ENCODE measurements at places on chromosomes 12 and 14.

- H3K4me1 ChIP-seq: no peaks in the 10 kb centered on the region
- no peak overlapping the region for H3K4me3 ChIP-seq
- no peak overlapping the region for H3K27ac ChIP-seq
- no peaks in the 10 kb centered on the region for H3K36me3 ChIP-seq
- H3K27me3 ChIP-seq: peaks cover 34% of the 10 kb centered on the region
Measured at GRCh38 chr14:51333901-51334521, 94.0 kb downstream of the TMX1 start.

DNA sequence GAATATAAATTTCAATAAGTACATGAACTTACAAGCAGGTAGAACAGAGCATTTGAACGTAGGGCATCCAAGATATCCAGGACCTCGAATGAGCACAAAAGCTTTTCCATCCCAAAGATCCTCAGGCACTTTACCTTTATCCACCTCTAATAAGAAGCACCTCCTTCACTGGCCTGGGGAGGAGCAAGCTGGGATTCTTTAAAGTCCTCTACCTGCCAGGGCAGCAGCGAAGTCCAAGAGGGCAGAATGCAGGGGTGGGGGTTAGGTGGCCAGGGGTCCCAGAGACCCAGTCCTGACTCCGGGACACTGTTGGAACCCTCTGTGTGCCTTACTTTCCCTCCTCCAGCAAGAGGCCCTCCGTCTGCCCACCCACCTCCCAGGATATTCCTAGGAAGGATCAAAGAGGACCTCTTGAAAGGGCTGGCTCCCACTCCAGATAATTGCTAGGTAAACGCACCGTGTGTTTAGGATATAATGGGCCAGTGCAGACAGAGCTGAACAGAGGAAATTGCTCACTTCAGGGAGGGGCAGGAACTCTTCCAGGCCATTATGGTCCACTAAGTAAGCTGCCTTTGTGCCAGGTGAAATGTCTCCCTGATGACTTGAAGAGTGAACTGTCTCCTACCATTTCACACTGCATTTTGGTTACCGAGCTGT is 68.1 kb downstream of the TTC9 start:
- H3K4me1 ChIP-seq: no peaks in the 10 kb centered on the region
- peaks cover 20% of the 10 kb centered on the region for H3K27me3 ChIP-seq
- no peak overlapping the region for H3K27ac ChIP-seq
- DNase-seq: no peak
- H3K4me3 ChIP-seq: no peak overlapping the region

DNA sequence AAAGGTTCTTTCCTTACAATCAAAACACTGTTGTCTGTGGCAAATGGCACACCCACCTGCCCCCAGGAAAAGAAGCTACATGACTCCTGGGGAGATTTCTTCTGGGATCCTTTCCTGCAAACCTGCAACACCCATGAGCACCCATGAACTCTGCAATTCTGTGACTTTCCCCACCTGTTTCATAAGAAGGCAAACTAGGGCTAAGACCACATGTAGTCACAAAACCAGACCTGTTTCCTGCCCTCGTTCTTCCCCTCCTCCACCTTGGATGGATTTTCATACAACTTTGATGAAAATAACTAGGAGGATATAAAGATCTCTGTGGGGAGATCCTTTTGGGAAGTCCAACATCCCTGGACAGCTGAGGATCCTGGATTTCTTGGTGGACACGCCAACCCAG is 1084.7 kb downstream of the BCL11B start:
- H3K4me3 ChIP-seq: no peak overlapping the region
- H3K27me3 ChIP-seq: no peaks in the 10 kb centered on the region
- peaks cover 2% of the 10 kb centered on the region for H3K36me3 ChIP-seq

GRCh38 chr12:54162741-54163140 is 26.0 kb downstream of the SMUG1 start:
- H3K27me3 ChIP-seq: peaks cover 41% of the 10 kb centered on the region
- DNase-seq: no peak
- no peak overlapping the region for H3K27ac ChIP-seq
- peaks cover 2% of the 10 kb centered on the region for H3K36me3 ChIP-seq
- no peaks in the 10 kb centered on the region for H3K4me1 ChIP-seq

GRCh38 chr14:99159341-99160340 is 112.4 kb downstream of the BCL11B start:
- no peaks in the 10 kb centered on the region for H3K27me3 ChIP-seq
- peaks cover 41% of the 10 kb centered on the region for H3K4me1 ChIP-seq
- DNase-seq: no peak
- no peak overlapping the region for H3K27ac ChIP-seq
- no peak overlapping the region for H3K4me3 ChIP-seq

DNA sequence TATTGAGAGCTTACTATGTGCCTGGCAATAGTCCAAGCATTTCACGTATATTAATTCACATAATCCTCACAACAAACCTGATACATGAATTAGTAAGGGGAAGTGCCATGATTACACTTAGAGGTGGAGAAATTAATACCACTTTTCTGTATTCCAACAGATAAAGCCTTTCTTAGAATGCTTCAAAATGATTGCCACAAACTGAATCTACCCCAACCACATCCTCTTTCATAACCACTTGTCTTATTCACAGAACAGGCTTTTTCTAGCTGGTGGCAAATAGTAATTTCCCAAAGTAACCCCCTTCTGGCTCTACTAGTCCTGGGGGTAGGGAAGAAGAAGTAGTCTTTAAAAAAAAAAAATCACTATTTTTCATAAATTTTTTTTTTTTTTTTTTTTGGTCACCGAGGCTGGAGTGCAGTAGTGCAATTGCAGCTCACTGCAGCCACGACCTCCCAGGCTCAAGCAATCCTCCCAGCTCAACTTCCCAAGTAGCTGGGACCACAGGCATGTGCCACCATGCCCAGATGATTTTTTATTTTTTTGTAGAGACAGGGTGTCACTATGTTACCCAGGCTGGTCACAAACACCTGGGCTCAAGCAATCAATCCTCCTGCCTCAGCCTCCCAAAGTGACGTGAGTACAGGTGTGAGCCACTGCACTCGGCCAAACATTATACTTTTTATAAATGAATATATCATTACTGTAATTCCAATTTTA is 59.0 kb upstream of the ARID2 start:
- no peak for DNase-seq
- H3K4me3 ChIP-seq: no peak overlapping the region
- H3K27ac ChIP-seq: no peak overlapping the region
- H3K27me3 ChIP-seq: no peaks in the 10 kb centered on the region

DNA sequence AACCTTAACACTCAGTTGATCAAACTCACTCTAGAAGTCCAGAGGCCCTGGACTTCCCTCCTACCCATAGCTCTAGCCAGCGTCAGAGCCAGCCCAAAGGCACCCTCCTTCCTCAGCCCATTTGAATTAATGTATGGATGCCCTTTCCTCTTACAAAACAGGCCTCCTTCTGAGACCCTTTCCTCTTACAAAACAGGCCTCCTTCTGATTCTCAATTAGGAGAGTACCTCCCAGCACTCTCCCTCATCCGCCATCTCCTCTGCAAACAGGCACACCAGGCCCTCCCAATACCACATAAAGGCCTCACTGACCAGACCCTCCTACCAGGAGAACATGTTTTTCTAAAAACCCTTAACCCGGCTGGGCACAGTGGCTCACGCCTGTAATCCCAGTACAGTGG is 65.7 kb downstream of the MOK start:
- H3K4me1 ChIP-seq: no peaks in the 10 kb centered on the region
- no peaks in the 10 kb centered on the region for H3K27me3 ChIP-seq
- no peak overlapping the region for H3K27ac ChIP-seq
- H3K36me3 ChIP-seq: no peaks in the 10 kb centered on the region
- no peak for DNase-seq
- H3K4me3 ChIP-seq: no peak overlapping the region

DNA sequence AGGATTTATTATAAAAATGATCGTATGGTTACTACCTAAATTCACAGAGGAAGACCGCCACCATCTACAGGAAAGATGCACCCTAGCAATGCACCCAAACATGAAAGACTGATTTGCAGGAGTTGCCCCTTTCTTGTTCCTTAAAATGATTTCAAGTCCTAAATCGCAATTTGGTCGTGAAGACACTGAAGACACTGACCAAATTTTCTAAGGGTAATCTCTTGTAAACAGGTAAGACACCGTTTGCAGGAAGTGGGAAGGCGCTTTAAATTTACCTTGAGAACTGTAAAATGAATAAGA is 1.0 kb downstream of the SOS2 start:
- peak overlapping the region; percentile 83 for H3K27ac ChIP-seq
- no peak for DNase-seq
- H3K4me3 ChIP-seq: peak overlapping the region; percentile 80
- H3K27me3 ChIP-seq: no peaks in the 10 kb centered on the region
- H3K4me1 ChIP-seq: peaks cover 47% of the 10 kb centered on the region

GRCh38 chr14:38578278-38578681 is 322.4 kb upstream of the CLEC14A start:
- no peak overlapping the region for H3K27ac ChIP-seq
- H3K4me3 ChIP-seq: no peak overlapping the region
- H3K36me3 ChIP-seq: peaks cover 2% of the 10 kb centered on the region
- no peak for DNase-seq
- H3K27me3 ChIP-seq: no peaks in the 10 kb centered on the region
- H3K4me1 ChIP-seq: no peaks in the 10 kb centered on the region

DNA sequence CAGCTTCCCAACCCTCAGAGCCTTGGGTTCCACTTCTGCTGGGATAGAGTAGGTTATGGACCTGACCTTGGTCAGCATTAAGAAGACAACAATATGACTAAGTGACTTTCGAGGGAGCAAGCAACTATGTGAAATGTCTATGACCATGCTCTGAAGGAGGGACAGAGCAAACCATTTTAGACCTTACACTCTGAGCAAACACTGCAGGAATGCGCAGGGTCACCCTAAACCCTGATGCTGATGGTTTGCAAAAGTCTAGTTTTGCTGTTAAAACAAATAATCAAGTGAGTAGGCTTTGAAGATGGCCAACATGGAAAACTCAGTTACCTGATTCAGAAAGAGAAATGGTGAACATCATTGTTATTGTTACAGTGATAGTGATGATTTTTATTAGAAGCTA is 8.7 kb downstream of the ZCCHC8 start:
- no peak overlapping the region for H3K27ac ChIP-seq
- peaks cover 23% of the 10 kb centered on the region for H3K4me1 ChIP-seq
- H3K36me3 ChIP-seq: peaks cover 59% of the 10 kb centered on the region
- DNase-seq: no peak
- no peaks in the 10 kb centered on the region for H3K27me3 ChIP-seq

DNA sequence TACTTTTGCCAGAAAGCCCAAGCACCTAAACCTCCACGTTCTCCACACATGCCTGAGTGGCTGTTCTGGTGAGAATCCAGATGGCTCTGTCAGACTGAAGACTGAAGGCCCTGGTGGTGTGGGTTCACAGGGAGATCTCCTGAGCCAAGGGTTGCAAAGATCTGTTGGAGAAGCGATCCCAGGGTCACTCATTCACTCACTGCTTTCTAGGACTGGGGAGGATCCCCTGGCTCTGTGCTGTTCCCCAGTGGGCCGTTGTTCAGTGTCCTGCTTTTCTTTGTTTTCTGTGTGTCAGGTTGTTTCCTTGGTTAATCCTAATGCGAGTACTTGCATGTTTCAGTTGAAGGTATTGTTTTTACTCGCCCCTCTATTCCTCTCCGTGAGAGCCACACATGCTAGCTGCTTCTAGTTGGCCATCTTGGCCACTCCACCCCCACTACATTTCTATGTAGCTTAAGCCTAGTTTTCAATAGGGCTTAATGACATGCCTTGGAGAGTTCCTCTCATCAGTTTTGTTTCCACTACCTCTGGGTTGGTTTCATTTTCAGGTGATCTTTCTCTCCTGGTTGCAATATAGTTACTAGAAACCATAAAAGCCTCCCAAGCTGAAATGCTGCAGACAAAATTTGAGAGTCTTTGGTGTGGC is 144.5 kb upstream of the SLC38A2 start:
- no peak for DNase-seq
- no peaks in the 10 kb centered on the region for H3K27me3 ChIP-seq
- H3K4me3 ChIP-seq: no peak overlapping the region

GRCh38 chr12:25319233-25319984 is 68.7 kb upstream of the KRAS start:
- H3K36me3 ChIP-seq: no peaks in the 10 kb centered on the region
- H3K27ac ChIP-seq: no peak overlapping the region
- DNase-seq: no peak
- no peaks in the 10 kb centered on the region for H3K27me3 ChIP-seq
- peaks cover 33% of the 10 kb centered on the region for H3K4me1 ChIP-seq
- H3K4me3 ChIP-seq: no peak overlapping the region

GRCh38 chr12:85664429-85664828 is 171.8 kb downstream of the RASSF9 start:
- no peaks in the 10 kb centered on the region for H3K27me3 ChIP-seq
- peaks cover 2% of the 10 kb centered on the region for H3K36me3 ChIP-seq
- no peak overlapping the region for H3K4me3 ChIP-seq
- no peak for DNase-seq
- H3K4me1 ChIP-seq: no peaks in the 10 kb centered on the region

DNA sequence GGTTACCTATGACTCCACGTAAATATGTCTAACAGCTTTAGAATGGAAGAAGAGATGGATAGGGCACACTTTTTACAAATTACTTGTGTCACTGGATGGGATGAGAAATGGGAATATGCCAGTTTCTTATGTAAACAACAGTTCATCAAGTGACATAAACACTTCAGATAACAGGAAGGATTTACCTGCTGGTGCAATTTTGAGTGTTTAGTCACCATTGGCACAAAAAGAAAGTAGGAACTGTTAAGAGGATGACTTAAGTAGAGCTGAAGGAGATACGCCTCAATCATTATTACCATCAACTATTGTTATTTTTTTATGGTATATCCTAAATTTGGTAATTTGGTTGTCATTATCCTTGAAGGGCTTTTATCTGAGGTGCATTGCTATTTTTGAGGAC is 83.2 kb downstream of the RMST start:
- no peaks in the 10 kb centered on the region for H3K4me1 ChIP-seq
- no peak overlapping the region for H3K4me3 ChIP-seq
- no peaks in the 10 kb centered on the region for H3K36me3 ChIP-seq
- H3K27me3 ChIP-seq: no peaks in the 10 kb centered on the region

DNA sequence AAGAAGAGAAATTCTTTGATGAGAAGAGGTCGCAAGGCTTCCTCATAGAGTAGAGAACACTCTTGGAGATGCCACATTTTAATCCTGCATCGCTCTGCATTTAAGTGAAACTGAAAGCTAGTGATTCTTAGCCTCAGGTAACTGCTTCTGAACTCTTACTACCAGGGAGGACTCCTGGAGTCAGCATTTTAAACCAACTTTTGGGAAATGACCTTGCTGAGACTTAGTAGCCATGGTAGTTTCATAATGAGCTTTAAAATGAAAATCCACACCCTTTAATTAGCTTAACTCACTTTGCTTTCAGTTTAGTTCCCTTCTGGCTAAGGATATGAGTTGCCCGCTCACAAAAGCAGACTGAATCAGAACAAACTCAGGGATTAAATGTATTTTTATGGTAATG is 80.3 kb downstream of the SYNE2 start:
- peaks cover 8% of the 10 kb centered on the region for H3K36me3 ChIP-seq
- H3K27ac ChIP-seq: peak overlapping the region; percentile 14
- peak overlapping the region; percentile 36 for H3K4me3 ChIP-seq
- peaks cover 37% of the 10 kb centered on the region for H3K4me1 ChIP-seq
- H3K27me3 ChIP-seq: no peaks in the 10 kb centered on the region

Data from central memory CD8-positive, alpha-beta T cell (primary cell).